ENCODE measurements at places on chromosomes 1 and 21.

DNA sequence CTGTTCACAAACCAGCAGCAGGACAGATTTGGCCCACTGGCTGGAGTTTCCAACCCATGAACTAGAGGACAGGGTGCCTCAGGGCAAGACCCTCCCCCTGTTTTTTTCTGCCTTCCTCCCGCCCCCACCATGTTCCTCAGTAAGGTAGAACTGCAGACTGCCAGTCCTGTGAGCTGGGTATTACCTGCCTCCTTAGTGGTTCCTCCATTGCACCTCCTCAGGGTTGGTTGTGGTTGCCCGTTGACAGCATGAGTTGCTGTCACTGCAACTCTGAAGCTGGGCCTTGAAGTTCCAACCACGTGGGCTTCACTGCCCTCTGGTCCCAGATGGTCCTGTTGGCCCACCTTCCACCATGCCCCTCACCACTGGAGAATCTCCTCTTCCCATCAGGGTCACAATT is 28.8 kb downstream of the TENT5C start:
- no peak for DNase-seq

GRCh38 chr1:221511797-221512196 is 230.1 kb downstream of the DUSP10 start:
- DNase-seq: no peak

DNA sequence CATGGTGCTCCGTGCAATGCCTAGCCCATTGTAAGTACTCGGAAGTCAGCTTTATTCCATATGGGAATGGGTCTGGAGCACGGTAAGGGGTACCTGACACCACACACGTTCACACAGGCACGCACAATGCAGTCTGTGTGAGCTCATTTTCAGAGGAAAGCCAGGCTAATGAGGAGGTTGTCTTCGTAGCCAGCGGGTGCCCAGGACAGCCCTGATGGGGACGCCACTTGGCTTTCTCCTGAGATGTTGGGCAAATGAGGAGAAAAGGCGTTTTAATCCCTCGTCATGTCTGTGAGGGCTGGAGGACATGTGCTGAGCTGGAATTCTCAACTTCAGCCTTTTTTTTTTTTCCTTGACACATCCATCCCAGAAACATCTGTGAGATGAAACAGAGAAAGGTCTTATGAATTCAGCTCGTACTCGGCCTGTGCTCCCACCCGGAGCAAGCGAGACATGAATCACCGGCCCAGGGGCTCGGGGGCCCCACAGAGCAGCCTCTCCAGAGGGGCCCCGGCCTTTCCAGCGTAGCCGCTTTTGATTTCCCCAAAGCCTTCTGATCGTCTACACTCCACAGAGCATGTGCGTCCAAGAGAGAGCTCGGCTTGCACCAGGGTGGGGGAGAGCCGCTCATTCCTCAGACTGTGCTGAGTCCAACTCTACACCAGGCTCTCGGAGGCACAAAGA is 125.1 kb downstream of the EPHB2 start:
- DNase-seq: no peak

DNA sequence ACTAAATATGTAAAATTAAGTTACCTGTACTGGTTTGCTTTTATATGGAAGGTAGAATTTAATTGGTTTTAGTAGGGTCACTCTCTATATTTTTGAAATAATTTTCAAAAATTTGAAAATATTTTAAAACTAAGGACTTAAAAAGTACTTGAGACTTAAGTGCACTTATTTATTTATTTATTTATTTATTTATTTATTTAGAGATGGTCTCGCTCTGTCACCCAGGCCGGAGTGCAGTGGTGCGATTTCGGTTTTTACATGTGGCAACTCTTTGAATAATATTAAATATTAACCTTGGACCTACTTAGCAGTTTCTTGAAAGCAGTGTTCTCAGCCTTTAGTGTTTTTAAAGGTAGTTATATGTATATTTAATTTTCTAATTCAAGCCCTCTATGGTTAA is 36.4 kb downstream of the TMED5 start:
- DNase-seq: no peak

DNA sequence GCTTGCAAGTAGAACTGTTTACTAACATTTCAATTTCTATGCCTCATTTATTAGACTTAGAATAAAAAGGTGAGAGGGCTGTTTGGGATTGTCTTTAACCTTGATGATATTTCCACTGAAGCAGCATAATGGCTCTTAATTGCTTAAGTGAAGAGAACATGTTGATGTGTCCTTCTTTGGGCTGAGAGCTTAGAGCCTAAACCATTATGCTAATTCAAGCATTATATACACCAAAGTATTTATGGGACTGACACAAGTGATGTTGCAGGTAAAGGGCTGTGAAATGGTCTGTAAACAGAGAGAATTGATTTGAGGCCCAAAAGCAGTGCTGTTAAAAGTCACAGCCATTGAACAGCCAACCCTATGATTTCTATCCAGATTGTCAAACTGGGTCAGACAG is 113.9 kb downstream of the ATG4C start:
- DNase-seq: no peak

GRCh38 chr1:7299329-7299799 is 471.7 kb upstream of the VAMP3 start:
- DNase-seq: no peak

- no peak for DNase-seq
Observed at GRCh38 chr1:9766759-9767442, 56.9 kb downstream of the CLSTN1 start.

GRCh38 chr1:1388078-1388472 is 11.1 kb downstream of the CCNL2 start:
- DNase-seq: no peak

DNA sequence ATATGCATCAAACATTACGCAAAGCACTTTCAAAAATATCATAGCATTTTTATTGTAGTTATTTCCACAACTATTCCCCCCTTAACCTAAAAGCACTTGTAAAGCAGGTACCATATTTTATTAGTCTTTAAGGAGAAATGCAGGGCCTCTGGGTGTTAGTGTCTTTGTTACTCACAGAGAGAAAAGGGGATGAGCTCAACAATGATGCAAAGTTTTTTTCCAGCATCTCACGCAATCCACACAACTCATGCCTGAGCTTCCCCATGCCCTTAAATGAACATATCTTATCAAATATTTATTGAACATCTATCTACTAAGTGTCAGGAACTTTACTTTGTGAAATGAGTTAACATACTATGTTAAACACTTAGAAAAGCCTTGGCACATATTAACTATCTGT is 50.6 kb downstream of the BEND5 start:
- no peak for DNase-seq

DNA sequence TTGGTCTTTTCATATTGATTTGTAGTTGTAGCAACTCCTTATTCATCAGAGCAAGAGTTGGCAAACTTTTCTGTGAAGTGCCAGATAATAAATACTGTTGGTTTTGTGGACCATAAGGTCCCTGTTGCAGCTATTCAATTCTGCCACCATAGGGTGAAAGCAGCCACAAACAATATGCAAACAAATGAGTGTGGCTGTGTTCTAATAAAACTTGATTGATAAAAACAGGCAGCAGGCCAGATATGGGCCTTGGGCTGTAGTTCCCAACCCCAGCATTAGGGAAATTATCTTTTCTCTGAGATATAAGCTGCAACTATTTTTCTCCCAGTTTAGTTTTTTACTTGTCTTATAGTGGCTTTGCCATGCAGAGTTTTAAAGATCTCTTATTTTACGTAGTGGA is 469.2 kb downstream of the SMYD3 start:
- DNase-seq: no peak

DNA sequence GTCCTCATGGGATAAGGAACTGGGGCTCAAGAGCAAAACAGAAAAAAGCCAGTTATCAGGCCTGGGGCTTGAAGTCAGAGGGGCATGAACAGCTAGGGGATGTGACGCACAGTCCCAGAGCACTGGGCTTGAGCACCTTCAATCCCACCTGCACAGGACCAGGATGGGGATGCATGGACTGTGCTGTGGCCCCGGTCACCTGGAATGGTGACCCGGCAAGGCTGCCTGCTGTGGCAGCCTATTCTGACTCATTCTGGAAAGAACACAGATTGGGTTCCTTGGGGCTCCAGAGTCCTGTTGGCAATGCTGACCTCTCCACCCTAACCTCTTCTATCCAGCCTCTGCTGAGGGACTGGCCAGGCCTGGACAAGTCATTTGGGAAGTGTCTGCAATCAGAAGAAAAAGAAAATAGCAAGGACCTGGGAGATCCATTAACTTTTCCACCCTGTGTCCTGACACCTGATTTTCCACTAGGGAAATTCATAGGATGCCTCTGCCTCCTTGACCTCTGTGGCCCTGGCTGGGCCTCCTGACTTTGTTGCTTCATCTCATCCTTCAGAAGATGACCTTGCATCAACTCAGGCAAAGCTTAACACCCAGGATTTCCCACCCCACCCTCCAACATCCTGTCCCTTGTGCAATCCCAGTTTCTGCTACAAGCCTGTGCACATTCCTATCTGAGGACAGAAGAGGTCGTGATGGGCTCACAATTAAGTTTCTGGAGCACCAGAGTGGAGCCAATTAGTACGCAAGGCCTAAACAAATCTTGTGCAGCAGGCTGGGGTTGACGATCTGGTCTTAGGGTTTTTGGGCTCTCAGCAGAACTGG is 17.9 kb upstream of the FMOD start:
- DNase-seq: no peak

- DNase-seq: peak; percentile 17
Observed at GRCh38 chr21:33069994-33070743, at the start of gene OLIG1. OLIG1 (plus strand) TSS chr21:33070141; CDS start chr21:33070247, 106 bp downstream.

- no peak for DNase-seq
Observed at GRCh38 chr1:24954631-24955030, 24.6 kb upstream of the RUNX3 start.

DNA sequence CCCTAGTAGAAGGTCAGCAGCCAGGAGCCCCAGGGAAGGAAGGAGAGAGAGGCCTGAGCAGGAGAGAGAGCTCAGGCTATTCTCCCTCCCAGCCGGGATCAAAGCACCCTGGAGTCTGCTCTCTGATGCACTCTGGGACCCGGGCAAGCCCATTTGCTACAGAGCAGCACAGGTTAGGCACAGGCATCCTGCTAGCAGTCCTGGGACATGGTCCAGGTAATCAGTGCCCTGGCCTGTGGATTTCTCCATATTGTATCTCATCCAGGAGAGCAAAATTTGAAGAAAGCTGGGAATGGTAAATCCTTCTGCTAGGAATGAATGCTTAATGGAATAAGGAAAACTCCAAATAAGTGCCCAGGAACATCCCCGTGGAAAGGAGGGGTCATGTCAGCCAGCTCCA is 130.3 kb downstream of the HIVEP3 start:
- DNase-seq: no peak

GRCh38 chr1:89633248-89633799 is 404 bp downstream of the LRRC8C start:
- peak; percentile 74 for DNase-seq

- no peak for DNase-seq
Observed at GRCh38 chr1:47222476-47222875, 9.5 kb downstream of the TAL1 start.

DNA sequence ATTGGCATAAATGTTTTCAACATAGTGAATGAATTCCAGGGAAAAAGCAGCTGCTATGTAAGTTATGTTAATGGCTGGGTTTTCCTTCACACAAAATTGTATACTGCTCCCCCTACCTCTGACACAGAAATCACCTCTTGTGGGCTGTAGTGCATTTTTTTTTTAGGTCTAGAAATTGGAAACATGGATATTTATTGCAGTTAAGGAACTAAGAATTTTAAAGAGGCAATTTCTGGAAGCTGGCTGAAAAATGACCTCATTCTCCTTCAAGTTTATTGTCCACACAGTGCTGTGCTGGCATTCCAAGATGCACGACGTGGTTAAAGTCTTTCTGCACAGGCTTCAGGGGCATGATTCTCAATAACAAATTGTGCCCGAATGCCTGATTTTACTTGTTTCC is 1424.2 kb downstream of the MRPL39 start:
- no peak for DNase-seq

DNA sequence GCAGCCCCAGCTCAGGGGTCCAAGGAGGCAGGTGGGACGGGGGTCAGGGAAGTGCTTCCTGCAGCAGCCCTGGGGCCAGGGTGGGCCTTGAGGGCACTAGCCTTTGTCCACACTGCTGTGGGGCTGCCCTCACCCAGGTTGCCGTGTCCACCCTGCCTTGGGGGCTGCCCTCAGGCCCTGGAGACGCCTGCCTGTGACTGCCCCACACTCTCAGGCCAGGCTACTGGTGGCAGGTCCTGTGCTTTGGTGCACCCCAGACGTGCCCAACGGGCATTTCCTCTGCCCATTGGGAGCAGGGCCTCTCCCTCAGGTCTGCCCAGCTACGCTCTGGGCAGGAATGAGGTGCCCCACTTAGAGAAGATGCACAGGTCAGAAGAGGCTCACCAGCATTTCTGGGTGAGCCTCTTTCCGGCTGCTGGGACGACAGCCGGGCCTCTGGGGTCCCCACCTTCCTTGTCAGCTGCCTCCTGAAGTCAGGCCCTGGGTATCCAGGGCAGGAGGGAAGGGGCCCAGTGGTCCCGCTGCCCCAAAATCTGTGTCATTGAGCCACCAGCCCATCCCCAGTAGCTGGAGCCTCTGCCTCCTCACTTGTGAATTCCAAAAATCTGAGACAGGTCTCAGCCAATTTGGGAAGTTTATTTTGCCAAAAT is 2.7 kb upstream of the MMEL1 start:
- DNase-seq: no peak

DNA sequence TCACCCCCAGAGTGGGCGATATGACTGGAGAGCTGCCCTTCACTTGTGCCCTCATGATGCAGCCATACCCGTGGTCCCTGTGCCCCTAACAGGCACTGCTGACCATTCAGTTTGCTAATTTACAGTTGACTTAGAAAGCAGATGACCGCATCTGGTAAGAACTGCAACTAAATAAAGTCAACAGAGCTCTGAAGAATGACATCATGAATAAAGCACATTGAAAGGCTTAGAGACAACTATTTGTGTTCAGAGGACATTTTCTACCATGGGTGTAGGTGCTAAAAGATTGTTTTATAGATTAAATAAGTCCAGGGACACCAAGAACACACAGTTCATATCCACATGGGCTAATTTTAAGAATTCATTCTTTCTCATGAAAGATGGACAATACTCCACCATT is 65.5 kb downstream of the LPAR3 start:
- DNase-seq: no peak

DNA sequence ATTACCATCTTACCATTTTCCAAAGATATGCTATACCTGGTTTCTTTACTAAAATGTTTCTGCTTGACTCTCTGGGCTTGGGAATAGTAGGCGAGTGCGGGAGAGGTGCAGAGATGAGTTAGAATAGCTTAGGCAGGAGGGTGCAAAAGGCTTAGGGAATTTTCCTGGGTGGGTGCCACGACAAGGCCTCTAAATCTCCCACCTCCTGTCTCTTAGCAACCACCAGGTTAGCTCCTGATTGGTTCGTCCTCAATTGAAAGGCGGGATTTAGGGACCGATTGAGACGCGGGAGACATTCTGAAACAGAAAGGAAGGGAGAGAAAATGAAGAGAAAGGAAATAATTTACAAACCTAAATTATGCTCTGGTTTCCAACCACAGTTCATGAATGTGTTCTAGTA is 3.1 kb downstream of the ACKR1 start:
- no peak for DNase-seq
